ENCODE measurements at places on chromosomes 7 and 10.

- DNase-seq: no peak
Observed at GRCh38 chr10:132543916-132544743, 6.5 kb downstream of the INPP5A start.

- no peak for DNase-seq
Observed at GRCh38 chr7:94344826-94345225, 49.9 kb upstream of the COL1A2 start.

- DNase-seq: no peak
Observed at GRCh38 chr7:26143298-26144048, 8.5 kb upstream of the NFE2L3 start.

GRCh38 chr7:142801601-142802295 lies 31.0 kb downstream of the PRSS2 start:
- DNase-seq: no peak

GRCh38 chr7:78435355-78435754 lies 636.8 kb downstream of the PHTF2 start:
- DNase-seq: no peak

GRCh38 chr10:113111900-113112853 lies 162.1 kb downstream of the TCF7L2 start:
- DNase-seq: no peak

GRCh38 chr10:114746531-114746930 lies 75.0 kb upstream of the FHIP2A start:
- DNase-seq: no peak

GRCh38 chr7:101699399-101699798 lies 70.3 kb upstream of the MYL10 start:
- DNase-seq: no peak
